ENCODE measurements at places on chromosomes 7 and 10. TPM values are rescaled to one million over a fixed set of nuclear protein-coding genes. Genes with fewer than 3 reads are reported as not detected.

GRID2IP gene
- 1.7 TPM for total RNA-seq

MUC12 gene
- not detected for total RNA-seq

PLEKHS1 gene
- total RNA-seq: not detected

SKIDA1 gene
- 0.10 TPM for total RNA-seq

DNA sequence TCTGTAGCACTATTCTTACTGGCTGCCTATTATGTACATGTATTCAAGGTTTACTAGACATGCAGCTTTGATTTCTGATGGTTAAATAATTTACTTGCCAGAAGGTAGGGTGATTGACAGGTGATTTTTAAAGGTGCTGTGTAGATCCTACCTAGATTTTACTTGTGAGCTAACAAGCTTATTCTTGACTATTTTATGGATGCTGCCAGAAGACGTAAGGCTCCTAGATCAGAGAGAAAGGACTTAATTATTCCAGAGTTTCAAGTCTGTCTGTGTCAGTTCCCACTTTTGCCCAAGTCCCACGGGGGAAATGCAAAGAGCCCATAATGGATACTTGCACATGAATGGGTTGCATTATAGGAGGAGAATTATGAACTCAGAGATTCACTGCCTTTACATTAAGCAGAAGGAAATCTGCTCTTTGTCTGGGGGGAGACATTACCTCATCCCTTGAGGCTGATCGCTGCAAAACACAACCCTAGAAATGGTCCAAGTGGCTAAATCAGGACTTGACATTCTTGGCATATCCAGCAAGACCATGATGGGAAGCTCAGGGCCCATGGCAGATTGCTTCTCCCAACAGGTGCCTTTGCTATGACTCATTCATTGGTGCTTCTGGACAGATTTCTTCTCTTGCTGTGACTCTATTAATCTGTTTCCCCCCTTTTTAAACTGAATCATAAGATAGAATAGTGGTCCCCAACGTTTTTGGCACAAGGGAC is 32.1 kb downstream of the GPR158 start:
- DNase-seq: no peak

- DNase-seq: no peak
Observed at GRCh38 chr7:105257338-105257737, 131.4 kb downstream of the SRPK2 start.

DNA sequence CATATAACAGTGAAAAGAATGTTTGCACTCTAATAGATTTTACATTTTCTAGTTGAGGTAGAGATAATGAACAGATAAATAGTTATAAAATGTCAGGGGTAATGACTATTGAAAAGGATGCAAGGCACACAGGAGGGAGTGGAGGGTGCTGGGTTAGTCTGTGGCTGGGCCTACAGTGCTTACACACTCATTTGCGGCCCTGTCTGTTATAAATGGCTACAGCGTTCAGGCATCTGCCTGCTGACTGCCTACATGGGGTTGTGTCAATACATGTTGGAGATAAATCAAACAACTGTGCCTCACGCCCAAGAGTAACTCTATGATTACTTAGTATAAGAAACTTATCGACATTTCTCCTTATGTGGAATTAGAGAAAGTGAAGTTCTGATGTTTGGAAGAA is 313.3 kb downstream of the ACTR3B start:
- DNase-seq: no peak

- peak; percentile 49 for DNase-seq
Observed at GRCh38 chr7:5594616-5595544, 171.2 kb upstream of the TNRC18 start.

DNA sequence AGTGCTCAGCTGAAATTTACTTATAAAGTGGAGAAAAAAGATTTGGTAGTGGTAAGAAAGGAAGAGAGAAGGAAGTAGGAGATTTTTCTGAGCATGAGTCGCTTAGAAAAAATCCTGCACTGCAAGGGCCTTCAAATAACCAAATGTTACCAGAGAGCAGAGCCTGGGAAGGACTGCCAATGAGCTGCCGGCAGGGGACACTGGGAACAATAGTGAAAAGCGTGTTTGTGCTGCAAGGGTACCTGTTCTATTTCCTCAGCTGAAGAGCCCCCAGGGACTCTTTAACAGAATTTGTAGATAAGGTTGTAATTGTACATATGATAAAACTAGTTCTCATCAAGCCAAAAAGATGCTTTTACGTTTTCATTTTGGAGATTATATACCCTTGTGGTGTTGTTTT is 696.3 kb upstream of the C7orf33 start:
- no peak for DNase-seq

DNA sequence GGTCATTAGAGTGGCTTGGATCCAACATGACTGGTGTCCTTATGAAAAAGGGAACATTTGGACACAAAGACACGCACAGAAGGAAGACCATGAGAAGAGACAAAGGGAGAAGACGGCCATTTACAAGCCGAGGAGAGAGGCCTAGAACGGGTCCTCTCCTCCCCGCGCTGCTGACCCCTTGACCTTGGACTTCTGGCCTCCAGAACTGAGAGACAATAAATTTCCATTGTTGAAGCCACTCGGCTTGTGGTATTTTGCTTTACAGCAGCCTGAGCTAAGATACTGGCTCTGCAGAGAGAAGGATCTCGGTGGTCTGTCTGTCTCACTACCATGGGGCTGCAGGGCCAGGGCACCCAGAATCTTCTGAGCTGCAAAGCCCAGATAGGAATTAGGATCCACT is 38.1 kb upstream of the ECHDC3 start:
- no peak for DNase-seq

DNA sequence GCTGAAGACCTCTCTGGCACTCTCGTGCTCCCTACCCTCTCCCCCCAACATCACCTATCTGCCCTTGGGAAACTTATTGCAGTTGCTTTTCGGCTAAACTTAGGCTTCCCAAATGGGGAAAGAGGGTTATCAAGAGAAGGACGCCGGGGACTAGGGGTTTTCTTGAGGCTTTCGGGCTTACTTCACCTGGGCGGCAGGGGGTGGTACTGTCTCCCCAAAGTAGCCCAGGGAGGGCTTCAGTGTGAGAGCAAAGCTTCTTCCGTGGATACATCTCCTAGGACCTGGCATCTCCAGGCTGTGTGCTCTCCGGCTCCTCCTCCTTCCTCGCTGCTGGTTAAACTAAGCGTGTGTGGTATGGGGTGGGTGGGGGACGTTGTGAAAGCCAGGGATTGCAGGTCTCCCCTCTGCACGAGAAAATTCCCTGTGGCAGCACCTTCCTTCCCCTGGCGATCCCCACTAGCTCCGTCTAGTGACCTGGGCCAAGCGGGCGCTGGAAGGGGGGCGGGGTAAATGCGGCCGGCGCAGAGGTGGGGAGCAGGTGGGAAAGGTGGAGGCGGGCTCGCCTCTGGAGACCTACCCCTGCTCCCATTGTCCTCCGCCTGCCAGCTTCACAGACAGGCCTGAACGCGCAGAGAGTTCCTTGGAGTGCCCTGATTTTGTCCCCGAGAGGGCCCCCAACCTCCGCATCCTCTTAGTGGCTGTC is 1.1 kb downstream of the PLXDC2 start:
- peak; percentile 4 for DNase-seq

DNA sequence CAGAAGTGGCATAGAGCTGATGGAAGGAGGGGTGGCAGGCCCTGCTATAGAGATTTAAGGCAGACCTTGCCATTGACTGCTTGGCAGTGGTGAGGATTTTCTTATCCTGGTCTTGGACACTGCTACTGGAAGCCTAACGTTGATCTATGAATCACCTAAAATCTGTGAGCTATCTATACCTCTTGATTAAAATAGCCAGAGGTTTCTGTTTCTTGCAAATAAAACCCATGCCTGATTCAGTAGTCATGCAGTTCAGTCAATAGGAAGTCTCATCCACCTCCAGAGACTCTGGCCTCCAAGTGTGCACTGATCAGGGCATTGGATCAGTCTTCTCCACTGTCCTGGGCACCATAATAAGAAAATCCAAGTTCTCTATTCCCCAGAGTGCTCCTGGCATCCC is 286.5 kb downstream of the PTEN start:
- DNase-seq: no peak

Measured in B cell (primary cell).